ENCODE measurements at places on chromosomes 3 and 15.

- no peak for DNase-seq
These were observed 47.7 kb upstream of the PRR23E start for GRCh38 chr3:127145266-127145665.

- DNase-seq: no peak
These were observed 238.1 kb upstream of the SETMAR start for GRCh38 chr3:4065085-4065484.

GRCh38 chr15:31447931-31448634 lies 121.4 kb downstream of the KLF13 start:
- no peak for DNase-seq

- DNase-seq: no peak
These were observed 52.5 kb upstream of the UBE2Q2 start for GRCh38 chr15:75790631-75791336.

DNA sequence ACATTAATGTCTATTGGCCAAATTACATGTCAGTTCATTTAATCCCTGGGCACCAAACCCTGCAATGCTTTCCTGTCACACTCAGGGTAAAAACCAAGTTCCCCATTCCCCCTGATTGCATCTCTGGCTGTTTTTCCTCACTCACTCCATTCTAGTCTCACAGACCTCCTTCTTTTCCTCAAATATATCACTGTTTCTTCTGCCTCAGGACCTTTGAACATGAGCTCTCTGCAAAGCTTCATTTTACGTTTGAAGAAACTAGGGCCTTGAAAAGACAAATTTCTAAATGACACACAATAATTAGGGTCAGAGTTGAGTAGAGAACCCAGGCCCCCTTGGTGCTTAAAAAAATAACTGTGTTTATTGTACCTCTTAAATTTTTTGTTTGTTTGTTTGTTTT lies 230.6 kb downstream of the THRB start:
- no peak for DNase-seq

Data from vagina (tissue), 2 donors.